ENCODE measurements at places on chromosomes 7 and 10. TPM values are rescaled to one million over a fixed set of nuclear protein-coding genes. Genes with fewer than 3 reads are reported as not detected.

SEMA4G gene
- 170 TPM for total RNA-seq

HABP2 gene
- total RNA-seq, result not detected

MYO1G gene
- total RNA-seq, result 4.2 TPM

GIMAP8 gene
- total RNA-seq, result 5.5 TPM

PON3 gene
- 5.6 TPM for total RNA-seq

VAX1 gene
- not detected for total RNA-seq

TAS2R5 gene
- total RNA-seq, result 1.8 TPM

HOXA6 gene
- 21.2 TPM for total RNA-seq

NPFFR1 gene
- 0.03 TPM for total RNA-seq

MMP21 gene
- not detected for total RNA-seq

TAC1 gene
- total RNA-seq, result 1.7 TPM

MAGI2 gene
- 3.5 TPM for total RNA-seq

STRA8 gene
- not detected for total RNA-seq

RRP12 gene
- 15.1 TPM for total RNA-seq

PRSS2 gene
- not detected for total RNA-seq

SPDYE1 gene
- not detected for total RNA-seq

SEMA3D gene
- 2.0 TPM for total RNA-seq

MYO3A gene
- 0.08 TPM for total RNA-seq

PCLO gene
- 7.2 TPM for total RNA-seq

SLC29A4 gene
- 23.4 TPM for total RNA-seq

CLDN15 gene
- total RNA-seq, result 30.8 TPM

CDC14C gene
- not detected for total RNA-seq

PKD1L1 gene
- total RNA-seq, result 0.56 TPM

Measured in left colon (tissue), 2 donors.